Thoracic aorta endothelial cell (primary cell): ENCODE measurements at places on chromosomes 1 and 21. TPM values are rescaled to one million over a fixed set of nuclear protein-coding genes. Genes with fewer than 3 reads are reported as not detected.

WNT3A gene
- not detected in 2 replicates for total RNA-seq

TCHHL1 gene
- not detected in 2 replicates for total RNA-seq

LAMTOR2 gene
- total RNA-seq, result 42.2 and 45.9 TPM in 2 replicates

FCRL2 gene
- total RNA-seq, result not detected in 2 replicates
